ENCODE measurements at places on chromosomes 2 and 18.

GRCh38 chr2:6986301-6986911, 69.2 kb downstream of the RNF144A start:
- DNase-seq: no peak

GRCh38 chr2:120012771-120013596, at the start of gene EPB41L5:
TSS of gene EPB41L5 (plus strand) at chr2:120013077. CDS start at chr2:120019085, 6,008 bp downstream.
- peak; percentile 44 for DNase-seq

- no peak for DNase-seq
Measured at GRCh38 chr18:70219688-70220087, 14.2 kb upstream of the RTTN start.

DNA sequence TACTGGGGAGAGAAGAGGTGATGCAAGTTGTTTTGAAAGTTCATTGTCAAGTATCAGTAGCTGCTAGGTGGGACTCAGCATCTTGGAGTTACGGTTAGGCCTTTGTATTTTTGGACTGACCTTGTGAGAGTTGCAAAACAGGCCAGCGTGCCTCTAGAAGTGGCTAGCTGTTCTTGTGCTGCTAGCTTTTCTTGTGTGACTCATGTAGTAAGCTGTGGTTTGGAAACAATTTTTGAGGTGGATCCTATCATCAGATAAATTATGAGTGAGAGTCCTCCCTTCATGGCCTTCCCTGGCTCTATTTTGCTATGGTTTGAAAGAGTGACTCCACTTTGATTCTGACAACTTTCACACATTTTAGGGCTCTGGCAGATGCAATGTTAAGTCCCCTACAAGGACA, 409.2 kb upstream of the HS6ST1 start:
- DNase-seq: no peak

DNA sequence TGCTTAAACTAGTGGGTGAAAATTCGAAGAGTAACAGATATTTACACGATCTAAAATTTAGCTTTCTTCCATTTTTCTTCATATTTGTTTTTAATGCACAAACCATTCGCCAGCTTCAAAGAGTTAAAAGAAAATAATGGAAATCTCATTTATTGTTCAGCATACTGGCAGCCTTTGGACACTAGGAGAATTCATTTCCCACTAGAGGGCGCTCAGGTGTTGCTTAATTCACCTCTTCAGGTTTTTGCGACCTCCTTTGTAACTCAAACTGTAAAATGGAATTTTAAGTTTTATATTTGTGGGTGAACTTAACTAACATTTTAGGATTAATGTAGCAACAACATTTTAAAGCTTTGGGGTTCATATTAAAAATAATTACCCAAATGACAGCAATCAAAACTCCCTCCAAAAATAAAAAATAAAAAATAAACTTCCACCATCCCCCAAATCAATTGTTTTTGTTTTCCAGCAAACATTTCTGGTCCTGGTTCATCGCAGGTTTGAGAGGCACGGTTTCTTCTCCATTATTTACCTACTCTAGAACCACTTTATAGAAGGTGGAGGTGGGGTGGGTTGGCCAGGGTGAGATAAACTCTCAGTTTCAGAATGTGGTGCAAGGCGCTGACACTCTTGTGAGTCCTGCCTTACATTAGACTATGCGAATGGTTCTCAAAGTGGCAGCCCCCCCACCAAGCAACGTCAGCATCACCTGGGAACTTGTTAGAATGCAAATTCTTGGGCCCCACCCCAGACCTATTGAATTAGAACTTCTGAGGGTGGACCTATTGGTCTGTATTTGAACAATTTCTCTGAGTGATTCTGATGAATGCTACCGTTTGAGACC, 24.7 kb upstream of the PNPT1 start:
- no peak for DNase-seq

DNA sequence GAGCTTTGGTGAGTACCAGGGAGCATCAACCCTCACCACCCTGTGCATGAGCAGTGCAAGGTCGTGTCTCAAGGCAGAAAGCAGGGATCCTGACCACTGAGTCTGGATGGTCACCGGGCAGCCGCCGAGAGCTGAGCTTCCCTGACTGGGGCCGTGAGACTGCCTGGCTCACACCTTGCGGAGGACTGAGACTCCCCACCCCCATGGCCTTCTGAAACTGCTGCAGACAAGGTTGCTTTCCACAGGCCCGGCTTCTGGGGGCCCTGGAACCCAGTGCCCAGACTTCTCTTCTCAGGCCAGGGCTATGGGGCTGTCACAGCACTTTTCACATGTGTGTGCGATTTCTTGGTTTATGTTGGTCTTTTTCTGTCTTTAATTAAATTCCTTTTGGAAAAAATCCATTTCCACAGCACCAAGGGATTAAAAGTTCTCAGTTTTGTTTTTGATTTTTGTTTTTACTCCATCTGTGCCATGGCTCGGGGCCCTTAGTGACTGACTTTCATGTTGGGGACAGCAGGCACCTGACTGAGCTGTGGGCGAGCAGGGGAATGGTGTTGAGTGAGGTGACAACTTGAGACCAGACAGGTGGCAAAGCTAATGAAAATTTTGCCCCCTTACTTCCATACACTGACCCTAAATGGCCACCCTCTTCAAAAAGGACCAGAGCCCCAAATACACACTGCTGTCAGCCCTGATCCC, 297.9 kb downstream of the CYP26B1 start:
- DNase-seq: no peak

GRCh38 chr2:119672161-119672862, 6.7 kb upstream of the TMEM177 start:
- DNase-seq: no peak

DNA sequence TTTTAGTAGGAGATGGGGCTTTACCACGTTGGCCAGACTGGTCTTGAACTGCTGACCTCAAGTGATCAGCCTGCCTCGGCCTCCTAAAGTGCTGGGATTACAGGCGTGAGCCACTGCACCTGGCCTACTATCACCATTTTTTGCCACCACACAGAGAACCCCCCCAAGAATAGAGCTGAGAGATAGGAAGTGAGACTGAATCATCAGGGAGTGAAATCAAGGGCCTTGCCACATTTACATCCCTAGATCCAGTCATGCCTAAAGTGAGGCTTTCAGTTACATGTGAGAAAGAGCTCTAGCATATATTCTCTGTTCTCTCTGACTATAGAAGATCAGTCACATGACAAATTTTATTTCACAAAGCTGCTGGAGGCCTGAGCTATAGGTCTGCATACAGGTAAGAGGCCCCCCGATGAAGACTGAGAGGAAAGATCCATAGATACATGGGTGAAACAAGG, 28.0 kb upstream of the KCMF1 start:
- DNase-seq: no peak

DNA sequence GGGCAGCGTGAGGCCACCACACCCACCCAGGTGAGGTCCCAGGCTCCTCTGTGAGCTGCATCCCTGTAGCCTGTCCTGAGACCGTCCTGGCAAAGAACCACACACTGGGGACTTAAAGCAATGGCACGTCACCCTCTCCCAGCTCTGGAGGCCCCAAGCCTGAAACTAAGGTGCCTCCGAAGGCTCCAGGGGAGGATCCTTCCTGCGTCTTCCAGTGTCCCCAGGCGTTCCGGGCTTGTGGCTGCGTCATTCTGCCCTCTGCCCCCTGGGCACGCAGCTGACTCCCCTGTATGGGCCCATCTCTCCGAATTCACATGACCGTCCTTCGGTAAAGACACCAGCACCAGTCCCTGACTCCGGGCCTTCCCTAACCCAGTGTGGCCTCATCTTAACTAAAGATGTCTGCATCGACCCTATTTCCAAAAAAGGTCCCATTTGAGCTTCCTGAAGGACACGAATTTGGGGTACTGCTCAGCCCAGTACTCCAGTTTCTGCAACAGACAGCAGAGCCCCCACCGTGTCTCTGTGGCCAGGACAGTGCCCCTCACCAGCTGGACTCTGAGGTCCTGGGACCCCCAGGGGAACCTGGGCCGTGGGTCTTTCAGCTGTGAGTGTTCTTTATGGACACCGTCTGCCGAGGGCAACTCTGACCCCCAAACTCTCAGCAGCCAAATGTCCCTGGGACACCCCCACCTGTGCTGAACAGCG, 75.2 kb upstream of the CTDP1 start:
- no peak for DNase-seq

- DNase-seq: no peak
Measured at GRCh38 chr2:157603198-157603597, 25.5 kb downstream of the ACVR1C start.

DNA sequence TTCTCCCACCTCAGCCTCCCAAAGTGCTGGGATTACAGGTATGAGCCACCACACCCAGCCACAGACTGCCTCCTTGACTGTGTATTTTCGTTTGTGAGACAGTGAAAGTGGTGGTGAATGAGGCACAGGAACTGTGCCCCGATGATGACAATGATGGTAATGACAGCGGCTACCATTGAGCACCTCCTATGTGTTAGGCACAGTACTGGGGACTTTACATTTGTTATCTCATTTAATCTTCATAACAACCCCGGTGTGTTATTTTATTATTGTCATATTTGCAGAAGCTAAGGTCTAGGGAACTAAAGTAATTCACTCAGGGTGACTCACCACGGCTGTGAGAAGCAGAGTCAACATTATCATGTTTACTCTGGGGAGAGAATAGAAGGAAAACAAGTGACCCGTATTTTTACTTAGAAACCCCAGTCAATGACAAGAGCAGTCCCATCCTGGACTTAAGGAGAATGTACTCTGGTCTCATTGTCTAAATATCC, 77.6 kb upstream of the ALPP start:
- no peak for DNase-seq

- DNase-seq: no peak
Measured at GRCh38 chr18:31010601-31011000, 31.9 kb downstream of the DSC3 start.

- peak; percentile 69 for DNase-seq
Measured at GRCh38 chr2:157898591-157898996, 22.5 kb upstream of the ACVR1 start.

DNA sequence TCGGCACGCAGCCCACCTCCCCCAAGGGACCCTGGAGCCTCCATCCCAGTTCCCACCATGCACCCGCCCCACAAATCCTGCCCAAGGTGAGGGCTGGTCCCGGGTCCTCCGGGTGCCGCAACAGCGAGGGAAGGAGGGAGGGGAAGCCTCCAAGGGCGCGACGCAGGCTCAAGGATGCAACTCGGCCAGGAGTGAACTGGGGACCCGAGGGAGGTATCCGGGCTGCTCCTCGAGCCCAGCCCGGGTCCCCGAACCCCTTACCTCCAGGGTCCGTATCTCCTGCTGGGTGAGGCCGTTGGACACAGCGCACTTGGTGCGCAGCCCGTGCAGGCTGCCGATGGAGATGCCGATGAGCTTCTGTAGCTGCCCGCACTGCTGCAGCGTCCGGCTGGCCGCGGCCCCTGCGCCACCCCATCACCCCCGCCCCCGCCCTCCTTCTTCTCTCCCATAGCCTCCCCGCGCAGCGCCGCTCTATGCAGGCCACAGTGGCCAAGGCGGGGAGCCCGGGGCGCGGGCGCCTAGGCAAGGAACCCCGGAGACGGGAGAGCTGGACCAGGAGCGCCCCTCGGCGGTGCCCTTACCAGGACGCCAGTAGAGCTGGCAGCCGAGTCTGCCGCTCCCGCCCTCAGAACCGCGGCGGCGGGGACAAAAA, 124.1 kb downstream of the ANKRD30BL start:
- DNase-seq: no peak

- DNase-seq: no peak
Measured at GRCh38 chr2:7424481-7424880, 507.3 kb downstream of the RNF144A start.

DNA sequence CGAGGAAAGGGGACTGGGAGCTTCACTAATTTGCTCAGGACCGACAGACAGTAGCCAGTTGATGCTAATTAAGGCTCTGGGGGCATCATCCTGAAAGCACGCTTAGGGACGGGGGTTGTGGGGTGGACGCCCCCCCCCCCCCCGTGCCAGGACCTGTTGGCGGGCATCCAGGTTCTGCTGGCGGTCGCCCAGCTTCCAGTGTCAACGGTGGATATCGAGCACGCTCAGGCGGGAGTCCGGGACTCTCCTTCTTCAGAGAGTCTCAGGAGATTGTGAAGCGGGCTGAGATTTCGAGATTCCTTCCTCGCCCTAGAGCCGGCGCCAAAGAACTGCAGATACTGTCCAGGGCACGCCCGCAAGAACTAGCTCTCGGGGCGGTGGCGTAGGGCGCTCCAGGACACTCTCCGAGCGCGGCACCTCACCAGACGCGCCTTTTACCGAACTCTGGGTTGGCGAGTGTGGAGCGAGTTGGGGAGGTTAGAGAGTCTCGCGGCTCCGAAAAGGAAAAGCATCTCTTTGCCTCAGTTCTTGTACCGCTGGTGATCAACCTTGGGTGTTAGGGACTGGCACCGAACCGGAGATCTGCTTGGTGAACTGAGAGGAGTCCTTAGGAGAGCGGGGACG, 5.6 kb downstream of the RAX start:
- DNase-seq: no peak

DNA sequence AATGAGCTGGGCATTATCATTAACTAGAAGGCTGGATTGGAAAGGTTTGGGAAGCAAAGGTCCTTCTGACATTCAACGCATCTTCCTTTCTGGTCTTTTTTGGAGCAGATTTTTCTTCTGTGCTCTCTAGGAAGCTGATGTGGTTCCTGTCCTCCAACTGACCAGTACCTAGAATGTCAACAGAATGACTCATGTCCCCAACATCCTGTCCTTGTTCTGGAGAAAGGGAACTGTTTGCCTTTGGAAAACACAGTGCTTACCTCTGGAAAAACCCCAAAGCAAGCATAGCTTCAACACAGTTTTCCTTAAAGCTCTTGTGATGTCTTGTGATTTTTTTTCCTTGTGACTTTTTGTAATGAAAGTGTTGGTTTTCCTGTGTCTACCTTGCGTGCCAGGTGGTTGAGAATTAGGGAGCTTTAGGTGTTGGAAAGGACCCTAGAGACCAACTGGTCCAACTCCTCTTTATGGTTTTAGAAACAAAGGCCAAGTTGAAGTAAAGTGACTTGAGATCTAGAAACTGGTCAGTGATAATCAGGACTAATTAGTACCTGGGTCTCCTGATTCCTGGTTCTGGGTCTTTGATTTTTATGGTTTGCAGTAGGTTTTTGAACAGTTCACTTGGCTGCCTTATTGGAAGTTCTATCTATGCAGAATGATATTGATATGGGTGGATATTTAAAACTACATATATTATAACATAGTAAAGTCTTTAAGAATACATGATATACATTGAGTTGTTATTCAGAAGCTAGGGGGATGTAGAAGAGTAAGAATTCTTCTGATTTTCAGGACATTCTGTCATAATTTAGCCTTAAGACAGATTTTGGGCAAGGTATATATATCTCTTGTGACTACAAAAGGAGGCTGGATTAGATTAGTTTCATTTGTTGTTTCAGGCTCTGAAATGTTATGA, 70.5 kb downstream of the FMNL2 start:
- no peak for DNase-seq

Measured in stimulated activated CD8-positive, alpha-beta memory T cell treated with anti-CD3 and anti-CD28 coated beads, Interleukin-15, amount 100 ng/mL, for 4 hours (primary cell).